Cerebellum (tissue), 4 donors: ENCODE measurements at places on chromosomes 1 and 21. TPM values are rescaled to one million over a fixed set of nuclear protein-coding genes. Genes with fewer than 3 reads are reported as not detected.
A peak's percentile ranks its signal among the peaks of the same experiment; 100 is the strongest.

- DNase-seq, result no peak
Observed at GRCh38 chr1:117967881-117968280, 38.3 kb downstream of the WDR3 start.

The SERPINC1 gene
- total RNA-seq, result not detected

DNA sequence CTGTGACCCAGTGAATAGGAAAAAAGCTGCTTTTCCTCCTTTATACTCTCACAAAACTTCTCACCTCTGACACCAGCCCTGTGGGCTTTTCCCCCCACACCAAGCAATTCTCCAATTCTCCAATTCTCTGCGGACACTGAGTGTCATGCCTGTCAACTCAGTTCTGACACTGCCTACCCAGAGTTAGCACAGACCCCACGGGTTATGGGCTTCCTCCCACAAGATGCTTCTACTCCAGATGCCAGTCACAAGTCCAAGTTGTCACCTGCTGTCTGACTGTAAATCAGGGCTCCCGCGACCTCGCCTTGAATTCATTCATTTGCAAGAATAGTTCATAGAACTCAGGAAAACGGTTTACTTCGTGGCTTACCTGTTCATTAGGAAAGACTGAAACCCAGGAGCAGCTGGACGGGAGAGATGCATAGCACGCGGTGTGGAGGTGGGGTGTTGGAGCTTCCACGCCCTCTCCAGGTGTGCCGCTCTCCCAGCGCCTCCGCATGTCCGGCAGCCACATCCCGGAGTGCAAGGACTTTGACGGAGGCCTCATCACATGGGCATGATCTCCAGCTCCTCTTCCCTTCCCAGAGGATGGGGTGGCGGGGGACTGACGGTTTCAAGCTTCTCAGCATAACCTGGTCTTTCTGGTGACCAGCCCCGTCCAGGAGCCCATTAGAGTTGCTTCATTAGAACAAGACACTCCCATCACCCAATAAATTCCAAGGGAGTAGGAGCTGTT lies 154.7 kb downstream of the PGBD5 start:
- no peak for DNase-seq

DNA sequence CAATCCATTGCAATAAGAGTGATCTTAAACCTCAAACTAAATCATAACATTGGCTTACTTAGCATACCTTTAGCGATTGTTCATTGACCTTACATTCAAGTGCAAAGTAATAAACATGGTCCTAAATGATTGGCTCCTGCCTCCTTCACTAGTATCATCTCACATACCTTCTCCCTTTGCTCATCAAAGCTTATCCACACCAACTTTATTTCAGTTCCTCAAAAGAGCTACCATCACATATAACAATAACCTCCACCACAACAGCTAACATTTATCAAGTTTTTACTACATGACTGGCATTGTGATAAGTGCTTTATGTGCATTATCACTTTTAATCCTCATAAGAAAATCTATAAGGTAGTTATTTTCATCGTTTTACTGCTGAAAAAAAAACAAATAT lies 198.8 kb downstream of the COL24A1 start:
- DNase-seq, result no peak

GRCh38 chr1:110338309-110338885 lies 780 bp upstream of the RBM15 start:
- DNase-seq, result peak; percentile 98

DNA sequence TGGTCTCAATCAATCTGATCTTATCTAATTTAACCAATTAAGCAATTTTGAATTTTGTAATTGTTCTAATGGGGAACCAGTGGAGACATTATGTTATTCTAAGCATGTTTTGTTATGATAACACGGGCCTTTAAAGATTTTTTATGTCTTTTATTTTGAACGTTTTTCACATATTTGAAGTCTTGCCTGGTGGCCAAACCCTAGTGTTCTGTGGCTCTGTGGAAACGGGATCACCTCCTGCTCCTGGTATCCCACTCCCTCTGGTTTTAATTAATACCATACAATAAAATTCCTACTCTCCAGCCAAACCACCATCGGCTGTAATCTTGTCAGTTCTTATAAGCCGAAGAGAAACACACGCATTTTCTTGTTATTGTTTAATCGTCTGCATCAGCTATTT lies 22.9 kb upstream of the LMO4 start:
- no peak for DNase-seq

- peak; percentile 41 for DNase-seq
Observed at GRCh38 chr1:181789395-181789794, 272.1 kb downstream of the ZNF648 start.

- DNase-seq, result no peak
Observed at GRCh38 chr1:156691665-156692440, 13.5 kb downstream of the CRABP2 start.

DNA sequence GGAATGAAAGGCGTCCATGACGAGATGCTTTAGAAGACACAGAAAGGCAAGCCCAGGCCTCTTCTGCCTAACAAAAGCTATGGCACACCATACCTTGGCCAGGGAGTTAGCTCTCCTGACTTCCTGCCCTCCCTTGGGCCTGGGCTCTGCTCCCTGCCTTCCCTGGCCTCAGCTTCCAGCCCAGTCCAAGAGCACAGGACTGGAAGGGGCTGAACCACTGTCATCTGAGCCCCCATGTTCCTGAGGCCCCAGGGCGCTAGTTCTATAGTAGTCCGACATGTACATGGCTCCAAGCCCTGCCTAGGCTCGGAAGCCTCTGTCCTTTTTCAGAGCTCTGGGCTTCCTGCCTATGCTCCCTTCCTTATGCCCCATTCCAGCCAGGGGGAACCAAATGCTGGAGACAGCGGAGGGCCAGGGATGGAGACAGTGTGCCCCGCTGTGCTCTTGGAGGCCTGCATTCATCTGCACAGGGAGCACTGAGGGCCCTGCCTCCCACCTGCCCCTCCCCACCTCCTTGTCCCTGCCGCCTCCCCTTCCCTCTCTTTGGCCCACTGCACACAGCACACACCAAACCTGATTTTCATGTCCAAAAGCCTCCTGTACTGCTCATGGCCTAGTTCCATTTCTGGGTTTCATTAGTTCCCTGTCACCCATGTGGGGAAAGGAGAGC lies 240.1 kb downstream of the RHOU start:
- no peak for DNase-seq

DNA sequence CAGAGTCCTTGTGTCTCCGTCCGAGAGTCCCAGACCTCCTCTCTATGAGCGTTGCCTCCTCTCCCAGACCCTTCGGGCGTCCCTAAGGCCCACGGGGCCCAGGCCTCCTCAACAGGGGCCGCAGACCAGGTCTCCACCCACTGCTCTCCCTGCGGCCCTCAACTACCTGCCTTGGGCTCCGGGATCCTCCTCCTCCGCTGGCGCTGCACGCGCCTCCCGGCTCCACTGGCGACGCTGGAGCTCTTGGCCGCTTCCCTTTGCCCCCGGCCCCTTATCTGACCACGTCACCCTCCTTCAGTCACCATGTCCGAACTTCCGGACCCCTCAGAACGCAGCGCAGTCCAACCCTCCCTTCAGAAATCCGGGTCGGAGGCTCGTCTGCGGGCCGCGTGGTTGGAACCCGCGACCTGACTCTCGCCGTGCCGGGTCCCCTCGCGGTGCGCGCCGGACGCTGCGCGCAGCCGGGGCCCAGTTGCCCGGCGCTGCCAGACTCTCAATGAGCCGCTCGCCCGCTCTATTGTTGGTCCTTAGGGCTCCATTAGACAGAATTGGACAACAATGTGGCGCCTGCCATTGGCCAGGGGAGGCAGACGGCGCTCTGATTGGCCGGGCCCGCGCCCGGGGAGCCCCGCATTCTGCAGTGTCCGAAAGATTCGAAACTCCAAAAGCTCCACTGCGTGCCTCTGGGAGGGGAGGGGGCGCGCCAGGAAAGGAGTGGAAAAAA lies at the start of gene DMRTA2:
TSS of gene DMRTA2 (minus strand) at position 498 of the 724 bp plus-strand sequence. CDS start 1,907 bp downstream, outside the sequence.
- DNase-seq, result peak; percentile 21

DNA sequence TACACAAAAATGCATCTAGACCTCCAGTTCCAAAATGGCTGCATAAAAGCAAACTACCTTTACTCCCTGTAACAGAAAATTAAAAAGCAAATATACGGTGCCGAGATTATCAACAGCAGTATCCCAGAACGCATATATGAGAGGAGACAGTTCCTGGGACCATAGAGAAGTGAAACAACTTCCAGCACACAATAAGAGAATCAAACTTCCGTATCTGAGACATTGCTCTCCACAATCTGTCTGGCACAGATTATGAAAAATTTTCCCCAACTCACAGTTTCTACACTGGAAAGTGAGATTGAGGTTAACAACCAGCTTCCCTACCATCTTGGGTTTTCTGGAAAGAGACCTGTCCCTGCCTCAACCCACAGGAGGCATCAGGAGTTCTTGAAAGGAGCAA lies 47.2 kb upstream of the ST6GALNAC3 start:
- no peak for DNase-seq

DNA sequence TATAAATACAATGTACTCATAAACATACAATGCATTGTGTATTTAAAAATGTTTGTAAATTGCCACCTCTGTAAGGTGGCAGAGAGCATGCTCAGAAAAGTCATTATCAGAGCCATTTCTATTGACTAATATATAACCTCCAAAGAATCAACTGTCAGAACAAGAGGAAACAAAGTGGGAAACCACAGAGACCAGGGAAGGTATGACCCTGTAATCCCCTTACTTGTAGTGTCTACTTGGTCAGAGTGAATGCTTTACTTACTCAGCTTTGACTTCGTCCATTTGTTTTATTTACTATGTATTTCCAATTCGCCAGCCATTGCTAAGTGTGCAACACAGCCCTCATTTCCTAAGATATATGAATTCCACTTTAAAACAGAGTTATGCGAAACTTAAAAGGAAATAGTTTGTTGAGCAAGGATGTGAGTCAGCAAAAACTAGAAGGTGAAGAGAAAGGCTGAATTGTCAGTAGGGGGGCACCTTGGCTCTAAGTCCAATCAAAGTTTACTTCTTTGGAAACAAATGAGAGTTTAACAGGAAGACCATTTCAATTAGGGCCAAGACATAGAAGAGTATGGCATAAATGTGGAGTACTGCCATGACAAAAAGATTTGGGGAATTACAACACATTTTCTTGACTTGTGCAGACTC lies 671.7 kb upstream of the PTBP2 start:
- DNase-seq, result no peak

DNA sequence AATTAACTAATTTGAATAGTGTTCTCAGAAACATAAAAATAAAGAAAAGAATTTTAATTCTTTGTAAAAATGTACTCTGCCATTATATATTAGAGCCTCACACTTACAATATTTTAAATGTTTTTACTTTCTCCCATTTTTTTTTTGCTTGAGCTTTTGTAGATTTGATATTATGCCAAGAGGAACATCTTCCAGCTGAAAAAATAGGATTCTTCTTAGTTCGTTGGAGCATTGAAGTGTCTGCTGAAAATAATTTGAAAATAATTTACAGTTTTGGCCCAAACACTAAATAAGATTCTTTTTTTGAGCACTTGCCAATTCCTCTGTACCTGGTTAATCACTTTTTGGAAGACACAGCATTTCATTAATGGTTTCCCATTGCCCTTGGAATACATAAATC lies 175.0 kb upstream of the COL11A1 start:
- DNase-seq, result no peak

- DNase-seq, result no peak
Observed at GRCh38 chr1:58823481-58824010, 39.7 kb upstream of the JUN start.

The AGO3 gene
- total RNA-seq, result 42.5 TPM

The SEC16B gene
- 2.4 TPM for total RNA-seq

DNA sequence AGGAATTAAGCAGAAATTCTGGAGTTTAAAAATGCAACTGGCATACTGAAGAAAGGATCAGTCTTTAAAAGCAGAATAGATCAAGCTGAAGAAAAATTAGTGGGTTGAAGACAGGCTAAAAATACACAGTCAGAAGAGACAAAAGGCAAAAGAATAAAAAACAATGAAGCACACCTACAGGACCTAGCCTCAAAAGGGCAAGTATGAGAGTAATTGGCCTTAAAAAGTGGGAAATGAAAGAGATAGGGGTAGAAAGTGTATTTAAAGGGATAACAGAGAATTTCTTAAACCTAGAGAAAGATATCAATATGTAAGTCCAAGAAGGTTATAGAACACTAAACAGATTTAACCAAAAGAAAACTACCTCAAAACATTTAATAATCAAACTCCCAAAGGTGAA lies 152.4 kb downstream of the GPATCH2 start:
- no peak for DNase-seq

The AGT gene
- total RNA-seq, result 3.6 TPM

DNA sequence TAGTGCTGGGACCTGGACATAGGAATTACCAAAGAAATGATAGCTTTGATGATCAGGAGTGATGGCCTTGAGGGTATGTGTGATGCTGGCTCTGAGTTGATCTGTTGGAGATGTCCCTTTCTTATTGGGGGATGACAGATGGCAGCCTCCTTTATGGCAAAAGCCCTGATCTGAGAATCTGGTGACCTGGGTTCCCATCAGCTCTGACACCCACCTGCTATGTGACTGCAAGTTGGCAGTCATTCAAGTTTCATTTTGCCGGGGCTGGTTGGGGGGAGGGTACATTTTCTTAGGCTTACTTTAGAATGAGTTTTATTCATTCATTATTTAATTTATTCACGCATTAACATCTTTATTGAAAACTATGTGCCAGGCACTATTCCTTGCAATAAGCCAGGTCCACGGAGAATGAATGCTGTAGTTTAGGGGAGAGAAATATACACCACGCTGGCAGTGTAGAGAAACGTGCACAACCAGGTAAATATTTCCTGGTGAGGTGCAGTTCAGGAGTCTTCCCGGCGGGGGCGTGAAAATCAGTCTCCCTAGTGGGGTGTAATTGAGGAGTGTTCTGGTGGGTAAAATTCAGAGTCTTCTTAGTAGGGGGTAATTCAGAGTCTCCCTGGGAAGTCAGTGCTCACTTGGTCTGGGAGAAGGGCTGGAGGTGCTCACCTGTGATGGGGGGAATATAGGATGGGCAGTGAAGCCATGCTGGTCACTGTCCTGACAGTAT lies 401.3 kb downstream of the CAMTA1 start:
- DNase-seq, result no peak

GRCh38 chr1:54519709-54520108 lies 28.3 kb upstream of the ACOT11 start:
- no peak for DNase-seq

The MMP23B gene
- 0.64 TPM for total RNA-seq

The PLD5 gene
- total RNA-seq, result 16.5 TPM

GRCh38 chr1:81305997-81306452 lies 494.7 kb upstream of the ADGRL2 start:
- DNase-seq, result peak; percentile 4

GRCh38 chr1:63322114-63322943 lies at the start of gene FOXD3:
Gene FOXD3 (plus strand): TSS chr1:63322567. CDS start chr1:63323059, 492 bp downstream.
- no peak for DNase-seq

The PPCS gene
- 17.7 TPM for total RNA-seq

DNA sequence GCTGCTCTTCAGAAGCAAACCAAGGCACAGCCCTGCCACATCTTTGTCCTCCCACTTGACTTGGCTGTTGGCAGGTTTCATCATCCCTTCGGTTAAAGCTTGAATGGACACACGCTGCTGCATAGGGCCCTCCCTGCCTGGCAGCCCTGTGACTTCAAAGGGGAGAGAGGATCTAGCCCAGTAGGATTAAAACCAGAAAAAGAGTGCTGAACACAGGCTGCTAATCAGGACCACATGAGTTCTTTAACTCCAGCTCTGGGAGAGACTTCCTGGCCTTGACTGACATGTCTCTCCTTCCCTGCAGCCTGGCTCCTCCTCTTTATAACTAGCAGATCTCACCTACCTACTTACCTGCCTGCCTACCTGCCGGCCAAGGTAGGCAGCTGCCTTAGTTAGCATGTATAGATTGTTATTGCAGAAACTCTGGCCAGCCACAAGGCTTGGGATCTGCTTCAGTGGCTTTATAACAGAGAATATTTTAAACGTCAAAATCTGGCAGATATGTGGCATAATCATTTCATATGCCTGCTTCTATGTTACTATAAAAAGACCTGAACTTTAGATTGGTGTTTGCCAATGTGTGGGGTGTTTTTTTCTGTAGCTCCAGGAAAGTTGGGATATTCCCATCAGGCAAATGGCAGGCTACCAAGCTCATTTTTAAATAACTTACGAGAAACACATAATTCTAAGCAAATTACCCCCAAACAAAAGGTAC lies 49.4 kb downstream of the ERG start:
- DNase-seq, result no peak
